ENCODE measurements at places on chromosomes 7 and 10.

DNA sequence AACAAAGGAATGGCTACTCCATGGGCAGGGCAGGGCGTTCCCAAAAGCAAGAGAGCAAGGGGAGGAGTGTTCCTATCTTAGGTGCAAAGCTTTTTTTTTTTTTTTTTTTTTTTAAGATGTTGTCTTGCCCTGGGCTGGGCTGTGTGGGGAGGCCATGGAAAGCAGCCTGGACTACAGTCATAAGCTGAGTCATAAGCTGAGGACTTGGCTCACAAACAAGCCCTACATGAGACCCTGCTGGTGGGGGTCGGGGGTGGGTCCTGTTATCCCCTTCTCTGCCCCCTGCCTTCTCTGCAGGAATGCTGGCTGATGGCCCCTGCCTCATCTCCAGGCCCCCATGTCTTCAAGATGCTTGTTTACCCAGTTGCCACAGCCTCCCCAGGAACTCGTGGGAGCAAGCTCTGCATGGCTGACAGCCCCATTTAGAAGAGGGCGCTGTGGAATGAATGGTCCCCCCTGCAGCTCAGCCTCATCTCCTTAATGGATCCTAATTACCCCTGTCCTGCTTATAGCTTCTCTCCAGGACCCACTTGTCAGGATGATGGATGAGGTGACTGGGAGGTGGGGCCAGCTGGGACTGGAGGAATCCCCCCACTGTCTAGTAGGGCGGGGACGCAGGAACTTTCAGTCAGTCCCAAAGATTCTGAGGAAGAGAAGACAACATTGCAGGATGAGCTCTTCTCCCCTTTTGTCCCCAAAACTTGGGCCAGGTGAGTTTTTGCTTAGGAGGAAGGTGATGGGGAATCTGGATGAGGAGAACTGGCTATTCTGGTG lies 340.8 kb upstream of the PODXL start:
- no peak for DNase-seq

- no peak for DNase-seq
These were observed 2.2 kb upstream of the C10orf95 start for GRCh38 chr10:102453502-102453901.

DNA sequence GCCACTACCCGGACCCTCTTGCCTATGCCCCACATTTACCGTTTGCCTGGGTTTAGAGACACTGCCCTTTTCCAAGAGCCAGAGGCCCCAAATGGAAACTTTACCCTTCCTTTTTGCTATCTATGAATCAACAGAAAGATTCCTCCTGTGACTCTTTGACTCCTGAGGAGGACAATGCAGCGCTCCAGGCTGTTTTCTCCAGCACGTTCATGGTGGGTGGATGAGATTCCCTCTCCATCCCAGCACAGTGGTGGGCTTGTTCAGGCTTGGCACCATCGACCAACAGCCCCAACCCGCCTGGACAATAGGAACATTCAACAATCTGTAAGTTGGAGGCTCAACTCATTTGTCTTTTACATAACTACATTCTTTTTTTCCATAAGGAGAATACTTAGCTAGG lies 55.9 kb downstream of the DLD start:
- DNase-seq = no peak

DNA sequence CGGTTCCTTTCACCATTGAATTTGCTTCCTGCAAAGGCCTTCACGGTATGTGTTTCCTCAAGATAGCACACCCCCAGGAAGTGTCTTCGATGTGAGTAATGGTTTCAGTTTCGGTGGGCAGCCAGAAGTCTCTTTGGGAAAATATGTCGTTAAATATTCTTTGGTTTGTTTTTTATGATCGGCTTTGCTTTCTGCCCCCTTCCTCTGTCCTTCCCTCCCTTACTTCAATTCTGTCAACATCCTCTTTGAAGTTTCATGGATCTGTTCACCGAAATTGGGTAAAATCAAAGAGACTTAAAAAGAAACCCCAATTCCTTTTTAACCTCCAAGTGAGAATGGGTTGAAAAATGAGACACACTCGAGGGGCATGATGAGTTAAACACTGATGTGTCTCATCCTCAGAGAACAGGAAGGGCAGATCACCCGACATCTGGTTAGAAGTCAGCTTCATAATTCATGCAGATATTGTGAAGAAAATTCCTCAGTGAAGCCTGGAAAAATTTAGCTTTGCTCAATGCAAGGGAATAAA lies 170.8 kb upstream of the HABP2 start:
- DNase-seq = no peak

GRCh38 chr7:137592232-137592896 lies 248.8 kb upstream of the PTN start:
- peak; percentile 34 for DNase-seq

DNA sequence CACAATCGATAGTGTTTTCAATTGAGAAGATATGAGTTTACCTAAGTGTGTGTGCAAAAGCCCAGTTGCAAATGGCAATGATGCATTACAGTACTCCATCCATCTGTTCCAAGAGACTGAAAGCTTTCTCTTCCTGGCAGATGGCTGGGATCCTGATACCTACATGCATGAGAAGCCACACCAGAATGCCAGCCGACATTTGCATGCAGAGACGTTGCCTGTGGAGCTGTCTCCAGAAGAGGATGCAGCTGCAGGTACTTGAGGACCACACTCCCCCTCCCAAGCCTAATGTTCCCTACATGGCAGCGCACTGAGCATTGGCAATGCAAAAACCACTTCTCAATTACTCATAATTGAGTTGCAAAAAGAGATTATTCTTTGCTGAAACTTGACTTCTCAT lies 332.1 kb downstream of the WDR11 start:
- no peak for DNase-seq

- DNase-seq = no peak
These were observed 151.2 kb upstream of the NFE2L3 start for GRCh38 chr7:26000841-26001240.

- DNase-seq = no peak
These were observed 11.6 kb downstream of the ZFAND4 start for GRCh38 chr10:45660876-45661411.

DNA sequence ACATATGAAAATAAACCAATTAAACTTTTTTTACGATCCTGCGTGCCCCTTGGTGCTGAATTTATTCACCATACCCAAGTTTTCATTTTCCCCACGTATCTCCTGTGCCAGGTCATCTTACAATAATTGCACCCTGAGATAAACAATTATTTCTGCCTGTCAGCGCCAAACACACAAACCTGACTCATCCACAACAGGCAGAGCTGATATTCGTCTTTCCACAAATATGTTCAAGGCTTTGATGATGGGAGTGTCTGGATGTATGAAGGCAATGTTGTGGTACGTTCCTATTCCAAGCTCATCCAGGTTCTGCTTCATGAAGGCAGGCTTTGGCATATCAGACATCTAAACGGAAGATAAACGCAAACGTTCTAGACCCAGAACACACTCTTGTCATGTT lies 45.8 kb upstream of the RHEB start:
- DNase-seq = no peak

- no peak for DNase-seq
These were observed 80.7 kb downstream of the LHPP start for GRCh38 chr10:124542336-124542735.
